Kidney tubule cell (primary cell): ENCODE measurements at places on chromosomes 1 and 21.
A peak's percentile ranks its signal among the peaks of the same experiment; 100 is the strongest.

GRCh38 chr1:109263234-109263596 is 13.9 kb downstream of the CELSR2 start:
- DNase-seq, result no peak

DNA sequence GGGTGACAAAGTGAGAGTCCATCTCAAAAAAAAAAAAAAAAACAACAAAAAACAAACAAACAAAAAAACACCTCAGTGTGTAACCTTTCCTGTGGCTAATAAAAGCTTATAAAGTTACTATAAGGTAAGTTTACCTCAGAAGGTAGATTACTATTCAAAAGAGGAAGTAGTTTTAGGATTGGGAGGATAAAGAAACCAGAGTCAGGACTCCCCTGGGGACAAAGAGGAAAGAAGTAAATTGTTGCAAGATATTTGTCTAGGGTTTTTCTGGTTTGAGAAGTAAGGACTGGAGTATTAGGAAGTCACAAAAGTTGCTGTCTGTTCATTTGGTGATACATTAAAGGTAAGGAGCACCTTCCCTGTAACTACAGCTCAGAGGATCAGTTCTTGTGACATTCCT is 23.8 kb upstream of the CENPF start:
- no peak for DNase-seq

- DNase-seq, result peak; percentile 24
Observed at GRCh38 chr1:29332204-29332603, 95.9 kb downstream of the PTPRU start.

GRCh38 chr1:47184090-47184821 is 5.6 kb downstream of the PDZK1IP1 start:
- peak; percentile 95 for DNase-seq

- no peak for DNase-seq
Observed at GRCh38 chr1:171366085-171366484, 52.1 kb downstream of the FMO4 start.

DNA sequence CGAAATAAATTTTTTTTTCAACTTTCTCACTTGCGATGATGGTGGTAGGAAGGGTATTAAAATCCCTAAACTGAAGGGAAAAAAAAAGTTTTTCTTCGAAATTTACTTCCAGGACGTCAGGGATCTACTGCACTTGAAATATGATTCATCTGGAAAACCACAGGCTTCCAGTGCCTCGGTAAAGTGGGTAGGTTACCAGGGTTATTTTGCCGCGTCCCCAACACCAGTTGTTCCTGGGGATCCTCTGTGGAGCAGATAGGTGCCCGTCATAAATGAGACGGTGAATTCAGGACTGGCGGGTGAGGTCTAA is 773 bp downstream of the RABIF start:
- peak; percentile 74 for DNase-seq

GRCh38 chr1:224623743-224624333 is 7.7 kb downstream of the CNIH3 start:
- peak; percentile 96 for DNase-seq

- peak; percentile 54 for DNase-seq
Observed at GRCh38 chr1:61318319-61319125, 236.2 kb downstream of the NFIA start.

DNA sequence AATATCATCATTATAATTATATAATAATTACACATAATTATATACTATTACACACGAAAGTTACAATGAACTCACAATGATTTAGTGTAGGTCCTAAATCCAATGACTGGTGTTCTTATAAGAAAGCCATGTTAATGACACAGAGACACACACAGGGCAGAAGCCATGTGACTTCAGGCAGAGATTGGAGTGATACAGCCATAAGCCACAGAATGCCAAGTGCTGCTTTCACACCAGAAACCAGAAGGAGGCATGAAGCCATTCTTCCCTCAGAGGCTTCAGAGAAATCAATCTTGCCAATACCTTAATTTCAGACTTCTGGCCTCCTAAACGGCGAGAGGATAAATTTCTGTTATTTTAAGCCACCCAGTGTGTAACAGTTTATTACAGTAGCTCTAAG is 147.4 kb upstream of the KRTAP19-8 start:
- DNase-seq, result no peak

DNA sequence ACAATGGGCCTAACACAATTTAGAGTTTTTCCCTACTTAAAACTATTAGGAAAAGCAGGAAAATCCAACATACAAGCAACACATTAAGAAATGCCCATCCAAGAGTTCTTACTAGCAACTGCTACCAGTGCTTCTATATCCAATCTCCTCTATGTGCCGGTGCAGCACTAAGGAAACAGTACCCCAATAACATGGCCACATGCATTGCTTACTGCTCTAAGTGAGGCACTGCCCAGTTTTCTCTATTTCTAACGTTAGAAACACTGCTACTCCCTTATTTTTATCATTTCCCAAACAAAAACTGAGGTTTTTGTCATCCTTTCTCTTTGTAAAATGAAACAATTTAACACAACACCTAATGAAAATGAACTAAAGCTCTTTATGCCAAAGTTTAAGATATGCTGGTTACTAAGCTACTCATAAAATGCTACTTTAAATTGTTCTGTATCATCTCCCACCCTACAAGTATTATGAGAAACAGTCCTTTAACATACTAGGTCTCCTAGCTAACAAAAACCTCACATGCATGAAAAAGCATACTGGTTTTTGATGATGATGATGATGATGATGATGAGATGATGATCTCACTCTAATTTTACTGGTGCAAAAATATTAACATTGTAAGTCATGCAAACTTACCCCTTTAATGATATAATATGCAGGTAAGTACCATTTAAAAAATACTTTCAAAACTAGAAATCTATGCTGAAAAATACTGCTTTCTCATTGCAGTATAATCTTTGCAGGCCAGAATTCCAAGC is 90.7 kb upstream of the TTC39A start:
- DNase-seq, result no peak

GRCh38 chr1:73475316-73475870 is 722.6 kb downstream of the LRRIQ3 start:
- DNase-seq, result peak; percentile 19

DNA sequence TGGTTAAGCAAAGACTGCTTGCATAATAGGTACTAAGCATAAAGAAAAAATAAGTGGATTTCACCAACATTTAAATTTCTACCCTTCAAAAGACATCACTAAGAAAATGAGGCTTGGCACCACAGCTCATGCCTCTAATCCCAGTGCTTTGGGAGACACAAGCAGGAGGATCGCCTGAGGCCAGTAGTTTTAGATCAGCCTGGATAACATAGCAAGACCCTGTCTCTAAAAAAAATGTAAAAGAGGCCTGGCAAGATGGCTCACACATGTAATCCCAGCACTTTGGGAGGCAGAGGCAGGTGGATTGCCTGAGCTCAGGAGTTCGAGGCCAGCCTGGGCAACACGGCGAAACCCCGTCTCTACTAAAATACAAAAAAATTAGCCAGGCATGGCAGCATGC is 73.0 kb downstream of the PIGK start:
- DNase-seq, result no peak

- peak; percentile 97 for DNase-seq
Observed at GRCh38 chr1:85278853-85279314, 2.5 kb upstream of the BCL10 start.

DNA sequence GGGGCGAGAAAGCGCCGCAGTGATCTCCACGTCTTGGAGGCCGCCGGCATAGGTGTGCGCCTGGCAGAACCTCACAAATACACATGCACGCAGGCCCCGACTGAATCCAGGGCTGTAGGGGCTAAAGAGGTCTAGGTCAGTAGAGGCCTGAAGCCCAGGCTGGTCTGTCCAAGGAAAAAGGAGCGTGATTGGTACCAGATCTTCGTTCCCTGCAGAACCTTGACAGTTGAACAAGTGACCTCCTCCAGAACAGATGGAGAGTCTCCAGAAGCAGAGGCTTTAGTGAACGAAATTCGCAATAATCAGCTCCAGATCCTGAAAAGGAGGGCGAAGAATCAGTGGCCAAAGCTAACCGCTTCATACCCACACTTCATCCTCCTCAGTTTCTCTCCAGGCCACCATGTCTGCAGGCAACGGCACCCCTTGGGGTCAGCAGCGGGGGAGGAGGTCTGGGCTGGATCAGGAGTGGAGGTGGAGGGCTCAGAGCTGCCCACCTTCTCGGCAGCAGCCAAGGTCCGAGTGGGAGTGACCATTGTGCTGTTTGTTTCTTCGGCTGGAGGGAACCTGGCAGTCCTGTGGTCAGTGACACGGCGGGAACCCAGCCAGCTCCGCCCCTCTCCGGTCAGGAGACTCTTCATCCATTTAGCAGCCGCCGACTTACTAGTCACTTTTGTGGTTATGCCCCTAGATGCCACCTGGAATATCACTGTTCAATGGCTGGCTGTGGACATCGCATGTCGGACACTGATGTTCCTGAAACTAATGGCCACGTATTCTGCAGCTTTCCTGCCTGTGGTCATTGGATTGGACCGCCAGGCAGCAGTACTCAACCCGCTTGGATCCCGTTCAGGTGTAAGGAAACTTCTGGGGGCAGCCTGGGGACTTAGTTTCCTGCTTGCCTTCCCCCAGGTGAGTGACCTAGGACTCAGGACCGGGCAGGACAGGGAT is 749 bp upstream of the PEX11B start:
- DNase-seq, result peak; percentile 85

DNA sequence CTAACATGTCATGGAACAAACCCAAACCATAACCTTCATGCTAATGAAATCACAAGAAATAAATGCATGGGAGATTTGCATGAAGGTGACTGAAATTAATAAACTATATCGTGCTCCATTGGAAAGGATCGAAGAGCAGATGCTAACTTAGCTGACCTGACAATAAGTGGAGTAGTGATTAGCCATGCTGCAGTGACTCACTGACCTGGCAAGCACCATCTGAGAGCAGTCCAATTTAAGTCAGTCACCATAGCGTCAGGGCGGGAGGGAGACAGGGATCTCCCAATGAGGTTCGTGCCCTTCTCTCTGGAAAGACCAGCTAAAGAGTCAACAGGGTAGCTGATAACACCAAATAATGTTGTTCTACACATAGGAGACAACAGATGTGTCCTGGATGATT is 21.5 kb downstream of the OLIG2 start:
- DNase-seq, result peak; percentile 48

DNA sequence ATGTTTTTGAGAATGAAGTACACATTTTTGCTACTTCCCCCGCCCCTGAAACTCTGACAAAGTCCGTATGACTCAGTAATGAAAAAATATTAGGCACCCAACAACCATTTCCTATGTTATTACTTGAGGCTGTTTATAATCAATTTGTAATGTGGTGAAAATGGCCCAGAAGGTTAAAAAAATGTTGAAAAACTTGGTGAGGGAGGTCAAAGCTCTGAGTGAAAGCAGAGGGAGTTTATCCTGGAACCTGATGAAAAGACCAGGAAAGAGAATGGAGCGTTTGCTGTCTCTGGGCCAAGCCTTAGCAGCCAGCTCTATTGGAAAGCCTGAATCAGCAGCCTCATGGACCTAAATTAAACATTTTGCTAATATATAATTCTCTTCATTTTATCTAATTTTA is 367.7 kb upstream of the NEGR1 start:
- no peak for DNase-seq
